CD8-positive, alpha-beta memory T cell (primary cell): ENCODE measurements at places on chromosomes 4 and X.

DNA sequence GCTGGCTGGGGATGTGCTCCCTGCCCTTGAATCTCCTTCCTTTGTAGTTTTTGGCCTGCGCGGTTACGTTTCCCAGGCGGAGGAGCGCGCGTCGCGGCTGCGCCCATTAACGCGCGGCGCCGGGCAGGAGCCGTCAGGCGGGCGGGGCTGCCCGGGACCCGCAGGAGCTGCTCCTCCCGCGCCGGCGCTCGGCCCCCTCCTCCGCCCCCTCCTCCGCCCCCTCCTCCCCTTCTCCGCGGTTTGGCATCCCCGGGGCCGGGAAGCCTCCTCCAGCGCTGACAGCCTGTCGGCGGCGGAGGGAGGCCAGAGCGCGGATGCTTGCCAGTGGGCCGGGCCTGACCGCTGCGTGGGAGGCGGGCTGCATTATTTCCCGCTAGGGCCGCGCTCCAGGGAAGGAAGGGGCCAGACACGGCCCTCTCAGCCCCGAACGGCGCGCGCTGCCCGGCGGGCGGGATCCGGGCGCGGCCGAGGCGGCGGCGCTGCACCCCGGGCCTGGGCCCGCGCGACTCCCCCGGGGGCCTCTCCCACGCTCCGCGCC is at the start of gene DCLK2:
Gene DCLK2 (plus strand): TSS at position 405 of the 538 bp plus-strand sequence. CDS start 583 bp downstream, outside the sequence.
- DNase-seq = no peak

GRCh38 chr4:152588869-152589268 is 53.0 kb upstream of the FBXW7 start:
- no peak for DNase-seq

- DNase-seq = no peak
Measured at GRCh38 chr4:660401-660800, 13.7 kb downstream of the ATP5ME start.

DNA sequence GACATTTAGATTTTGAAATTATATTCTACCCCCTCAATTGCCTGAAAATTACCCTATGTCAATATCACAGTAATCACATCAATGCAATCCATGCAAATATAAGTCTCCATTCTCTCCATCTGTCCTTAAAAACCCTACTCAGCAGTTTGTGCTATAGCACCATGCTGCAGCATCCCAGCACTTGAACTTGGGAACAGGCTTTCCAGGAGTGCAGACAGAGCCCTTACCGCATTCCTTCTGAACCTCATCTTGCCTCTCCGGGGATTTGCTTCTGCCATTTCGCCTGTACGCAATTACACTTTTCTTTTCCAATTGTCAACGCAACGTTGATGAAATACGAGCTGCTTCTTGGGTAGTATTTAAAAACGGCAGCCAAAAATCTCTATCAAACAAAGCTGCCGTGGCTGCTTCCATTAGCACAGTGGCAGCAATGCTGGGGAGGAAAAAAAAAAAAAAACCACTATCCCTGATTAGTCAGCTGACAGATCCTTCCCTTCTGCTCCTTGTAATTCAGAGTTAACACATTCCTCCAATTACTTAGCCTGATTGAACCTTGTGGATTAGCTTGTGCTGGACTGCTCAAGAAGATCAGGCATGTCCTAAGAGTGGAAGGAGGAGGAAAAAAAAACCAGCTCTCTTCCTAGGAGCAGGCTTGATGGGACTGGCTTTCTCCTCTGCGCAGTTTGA is 65.6 kb downstream of the MCF2 start:
- DNase-seq = no peak

DNA sequence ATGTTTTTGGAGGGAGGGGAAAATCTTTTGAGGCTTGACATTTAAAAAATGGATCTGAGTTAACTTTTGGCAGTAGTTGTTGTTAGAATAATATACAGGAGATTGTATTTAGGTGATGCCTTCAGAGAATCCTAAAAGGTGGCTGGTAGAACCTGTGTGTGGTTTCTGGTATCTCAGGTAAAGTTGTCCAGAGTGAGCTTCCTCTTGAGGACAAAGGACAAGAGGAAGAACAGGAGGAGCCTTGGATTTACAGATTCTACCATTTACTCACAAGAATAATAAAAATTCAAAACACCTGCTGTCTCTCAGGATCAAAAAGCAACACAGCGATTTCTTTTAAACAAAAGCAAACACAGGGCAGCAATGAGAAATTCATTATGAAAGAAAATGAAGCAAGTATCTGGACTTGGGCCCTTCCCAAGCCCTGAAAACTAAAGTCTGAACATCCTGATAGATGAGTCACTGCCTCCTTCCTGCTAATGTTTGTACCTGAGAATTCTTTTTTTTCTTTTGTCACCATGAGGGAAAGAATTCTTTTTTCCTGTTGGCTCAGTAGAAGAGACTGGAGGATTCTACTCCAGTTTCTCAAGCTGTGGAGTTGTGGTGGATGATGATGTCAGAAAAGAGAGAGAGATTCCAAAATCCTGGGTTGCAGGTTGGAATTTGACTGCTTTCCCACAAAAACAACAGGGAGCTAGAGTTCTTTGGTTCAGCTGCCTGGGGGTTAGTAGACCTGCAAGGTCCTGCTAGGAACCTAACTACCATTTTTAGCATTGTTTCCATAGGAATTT is 31.5 kb upstream of the RAPGEF2 start:
- DNase-seq = no peak

- no peak for DNase-seq
Measured at GRCh38 chr4:154490583-154491340, 837 bp downstream of the DCHS2 start.

GRCh38 chr4:83542225-83542624 is 6.3 kb downstream of the GPAT3 start:
- DNase-seq = no peak

DNA sequence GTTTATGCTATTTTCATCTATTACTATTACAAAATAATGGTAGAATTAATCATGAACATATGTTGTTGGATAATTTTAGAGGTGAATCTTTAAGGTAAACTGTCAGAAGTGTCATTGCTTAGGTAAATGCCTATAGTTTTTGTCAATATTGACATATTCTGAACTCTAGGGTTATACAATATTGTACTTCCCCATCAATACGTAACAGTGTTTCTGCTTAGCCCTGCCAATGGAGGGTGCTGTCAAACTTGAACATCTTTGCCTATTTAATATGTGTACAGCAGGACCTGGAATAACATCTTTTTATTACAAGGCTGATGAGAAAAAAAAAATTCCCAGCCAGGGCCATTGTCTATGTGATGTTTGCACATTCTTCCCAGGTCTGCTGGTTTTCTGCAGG is 40.8 kb downstream of the ARHGAP24 start:
- no peak for DNase-seq
